ENCODE measurements at places on chromosomes 11 and 22. TPM values are rescaled to one million over a fixed set of nuclear protein-coding genes. Genes with fewer than 3 reads are reported as not detected.

GRCh38 chr11:35235936-35236666, 97.1 kb downstream of the CD44 start:
- DNase-seq = no peak

GRCh38 chr11:34419158-34419557, 19.6 kb upstream of the CAT start:
- no peak for DNase-seq

- no peak for DNase-seq
Observed at GRCh38 chr22:36773935-36774334, 2.0 kb downstream of the IFT27 start.

DNA sequence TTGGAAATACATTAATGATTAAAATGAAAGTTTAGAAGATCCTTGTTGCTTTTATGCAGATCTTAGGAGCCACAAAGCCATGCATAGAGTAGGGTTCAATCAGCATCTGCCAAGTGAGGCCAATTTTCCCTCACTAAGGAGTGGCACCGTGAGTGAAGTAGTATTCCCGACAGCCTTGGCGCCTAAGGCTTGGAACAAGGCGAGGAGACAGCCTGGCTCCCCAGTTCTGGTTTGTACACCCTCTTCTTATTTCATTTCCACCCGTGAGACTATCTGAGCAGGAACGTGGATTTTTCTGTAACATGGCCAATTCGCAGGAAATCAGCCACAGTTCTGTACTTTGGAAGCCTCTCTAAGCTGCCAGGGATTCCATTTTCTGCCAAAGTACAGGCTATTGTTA, 22.6 kb downstream of the FADS2 start:
- no peak for DNase-seq

The TRIM29 gene
- not detected for total RNA-seq

Measured in endothelial cell (in vitro differentiated cells).